ENCODE measurements at places on chromosomes 12 and 14.

DNA sequence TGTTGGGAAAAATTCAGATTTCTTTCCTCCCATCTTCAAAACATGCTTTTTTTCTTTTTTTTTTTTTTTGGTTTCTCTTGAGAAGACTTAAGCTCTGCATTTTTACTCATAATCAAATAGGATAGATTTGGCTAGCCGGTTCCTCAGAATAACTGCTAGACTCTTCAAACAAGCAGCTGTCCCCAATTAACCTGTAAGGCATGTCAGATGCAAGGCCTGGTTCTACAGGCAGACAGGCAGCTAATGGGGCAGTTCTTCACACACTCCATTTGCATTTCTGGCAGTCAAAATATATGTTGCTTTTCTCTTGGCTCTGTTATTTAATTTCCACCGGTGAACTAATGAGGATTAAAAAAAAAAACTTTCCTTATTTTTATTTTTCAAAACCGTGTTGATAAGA lies 228.0 kb upstream of the ATP2B1 start:
- no peak for DNase-seq

- no peak for DNase-seq
Measured at GRCh38 chr12:94175763-94176668, 27.6 kb downstream of the PLXNC1 start.

DNA sequence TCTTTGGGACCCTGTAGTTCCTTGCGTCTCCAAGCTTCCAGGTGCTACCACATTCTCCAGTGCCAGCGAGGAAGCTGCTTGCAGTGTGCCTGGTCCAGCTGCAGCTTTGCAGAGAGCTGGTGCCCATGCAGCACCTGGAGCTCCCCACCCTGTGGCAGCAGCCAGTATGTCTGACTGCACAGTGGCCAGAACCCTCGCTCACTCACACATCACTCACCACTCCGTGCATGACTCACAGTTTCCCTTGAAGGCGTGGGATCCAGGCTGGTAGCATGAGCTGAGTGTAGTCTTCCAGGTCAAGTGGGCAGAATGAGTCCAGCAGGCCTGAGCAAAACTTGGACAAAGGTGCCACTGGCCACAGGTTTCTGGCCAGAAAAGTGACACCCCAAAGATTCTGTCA lies 33.6 kb downstream of the SDR9C7 start:
- DNase-seq = no peak

- DNase-seq = no peak
Measured at GRCh38 chr14:50816395-50817047, 14.4 kb downstream of the NIN start.

DNA sequence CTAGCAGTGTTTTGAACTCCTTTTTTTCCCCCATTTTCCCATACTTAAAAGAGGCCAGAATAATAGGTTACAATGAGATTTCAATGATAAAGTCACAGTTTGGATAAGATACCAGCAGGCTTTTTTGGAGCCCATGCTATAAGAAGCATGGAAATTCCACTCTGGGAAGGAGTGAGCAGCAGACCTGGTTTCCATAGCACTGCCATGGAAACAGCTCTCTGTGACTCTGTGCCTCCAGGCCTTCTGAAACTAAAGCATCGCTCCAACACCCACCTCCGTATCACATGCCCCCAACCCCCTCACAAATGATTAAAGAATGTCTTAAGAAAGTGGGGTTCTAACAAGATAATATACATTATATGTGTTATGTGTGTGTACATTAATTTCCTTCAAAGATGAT lies 165.0 kb downstream of the GRIN2B start:
- DNase-seq = no peak
